Glomerular endothelial cell (primary cell): ENCODE measurements at places on chromosomes 2 and 18. TPM values are rescaled to one million over a fixed set of nuclear protein-coding genes. Genes with fewer than 3 reads are reported as not detected.

MAPK4 gene
- total RNA-seq = 0.05 TPM in 1 of 2 replicates, not detected in the other

DAW1 gene
- total RNA-seq = 0.58 TPM in 1 of 2 replicates, not detected in the other

BMP10 gene
- not detected in 2 replicates for total RNA-seq

SLC11A1 gene
- total RNA-seq = 0.05 TPM in 1 of 2 replicates, not detected in the other

CYB5A gene
- 78.1 and 133 TPM in 2 replicates for total RNA-seq

RAB17 gene
- total RNA-seq = 0.39 and 1.5 TPM in 2 replicates

KLHL41 gene
- total RNA-seq = 0.18 and 0.87 TPM in 2 replicates

PAX8 gene
- 21.9 and 30.2 TPM in 2 replicates for total RNA-seq

GKN1 gene
- not detected in 2 replicates for total RNA-seq

MALL gene
- 94.9 and 197 TPM in 2 replicates for total RNA-seq

CFAP65 gene
- not detected in 2 replicates for total RNA-seq

GALR1 gene
- not detected in 2 replicates for total RNA-seq
